Activated naive CD4-positive, alpha-beta T cell treated with anti-CD3 and anti-CD28 coated beads for 36 hours (primary cell): ENCODE measurements at places on chromosomes 5 and 9.

GRCh38 chr9:16039988-16040761 lies 487.3 kb downstream of the CCDC171 start:
- DNase-seq: no peak

- no peak for DNase-seq
These were observed 504.2 kb downstream of the ACTL7B start for GRCh38 chr9:108351571-108351970.

DNA sequence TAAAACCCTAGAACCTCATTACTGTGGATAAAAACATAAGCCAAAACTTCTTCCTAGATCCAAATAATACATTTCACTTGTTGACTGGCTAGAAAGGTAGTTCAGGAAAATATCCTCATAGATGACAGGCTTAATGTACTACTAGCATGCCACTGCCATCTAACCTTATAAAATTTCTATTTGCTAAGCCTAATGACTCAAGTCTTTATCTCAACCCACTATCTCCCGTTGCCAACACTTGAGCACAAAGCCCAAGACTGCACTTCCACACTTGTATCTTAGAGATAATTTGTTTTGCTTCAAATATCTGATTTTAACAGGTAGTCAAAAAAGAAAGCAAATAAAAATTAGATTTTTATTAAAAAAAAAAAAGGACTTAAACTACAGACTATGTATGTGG lies 42.7 kb downstream of the FBXL17 start:
- no peak for DNase-seq

GRCh38 chr9:36936498-36936831 lies 97.6 kb downstream of the PAX5 start:
- no peak for DNase-seq

- no peak for DNase-seq
These were observed 78.6 kb upstream of the KLF9 start for GRCh38 chr9:70493029-70493428.

GRCh38 chr5:29218138-29218537 lies 1975.3 kb upstream of the CDH6 start:
- no peak for DNase-seq

DNA sequence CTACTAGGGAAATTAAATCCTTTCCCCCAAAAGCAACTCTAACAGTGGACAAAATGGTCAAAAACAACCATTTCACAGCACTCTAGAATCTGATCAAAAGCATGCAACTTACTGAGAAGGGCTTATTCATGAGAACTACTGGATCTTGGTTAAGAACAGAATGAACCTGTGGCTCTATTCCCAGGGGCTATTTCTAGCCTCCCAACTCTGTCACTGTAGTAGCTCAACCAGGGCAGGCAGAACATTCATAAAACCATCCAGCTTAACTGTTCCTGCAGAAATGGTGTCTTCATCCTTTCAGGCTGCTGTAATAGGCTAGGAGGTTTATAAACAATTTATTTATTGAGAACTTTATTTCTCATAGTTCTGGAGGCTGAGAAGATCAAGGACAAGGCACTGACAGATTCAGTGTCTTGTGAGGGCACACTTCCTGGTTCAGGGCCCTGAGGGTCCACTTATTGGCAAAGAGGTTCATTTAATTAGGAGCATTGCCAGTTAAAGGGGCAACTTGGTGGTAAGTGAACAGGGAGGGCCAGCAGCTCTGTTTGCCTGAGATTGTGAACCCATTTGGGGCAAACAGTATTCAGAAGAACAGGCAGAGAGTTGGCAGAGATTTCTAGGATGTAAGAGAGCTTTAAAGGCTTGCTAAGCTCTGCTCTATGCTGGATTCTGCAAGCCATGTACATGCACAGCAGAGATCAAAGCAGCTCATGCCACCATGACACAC lies 238.5 kb upstream of the FBXL7 start:
- DNase-seq: no peak

DNA sequence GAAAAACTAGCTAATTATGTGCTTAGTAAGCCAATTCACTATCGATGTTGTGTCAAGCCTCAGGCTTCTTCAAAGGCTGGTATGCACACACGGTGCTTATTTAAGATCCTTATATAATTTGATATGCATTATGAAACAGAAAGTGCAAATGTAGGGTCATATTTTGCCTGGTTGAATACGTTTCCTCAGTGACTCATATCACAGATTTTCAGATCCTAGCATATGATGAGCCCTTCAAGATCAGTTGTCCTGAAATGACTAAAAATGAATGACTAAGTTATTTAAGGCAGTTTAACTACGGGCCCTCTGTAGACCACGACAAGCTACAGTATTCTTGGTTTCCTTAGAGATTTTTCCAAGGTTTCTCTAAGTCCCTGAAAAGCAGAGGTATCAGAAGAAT lies 778.3 kb downstream of the PRELID2 start:
- DNase-seq: no peak

GRCh38 chr5:18079831-18080230 lies 445.6 kb downstream of the TAF11L14 start:
- no peak for DNase-seq

- peak; percentile 89 for DNase-seq
These were observed 11.9 kb downstream of the GRIN1 start for GRCh38 chr9:137150617-137151457.

- no peak for DNase-seq
These were observed 628.1 kb upstream of the TYRP1 start for GRCh38 chr9:12065050-12065449.

DNA sequence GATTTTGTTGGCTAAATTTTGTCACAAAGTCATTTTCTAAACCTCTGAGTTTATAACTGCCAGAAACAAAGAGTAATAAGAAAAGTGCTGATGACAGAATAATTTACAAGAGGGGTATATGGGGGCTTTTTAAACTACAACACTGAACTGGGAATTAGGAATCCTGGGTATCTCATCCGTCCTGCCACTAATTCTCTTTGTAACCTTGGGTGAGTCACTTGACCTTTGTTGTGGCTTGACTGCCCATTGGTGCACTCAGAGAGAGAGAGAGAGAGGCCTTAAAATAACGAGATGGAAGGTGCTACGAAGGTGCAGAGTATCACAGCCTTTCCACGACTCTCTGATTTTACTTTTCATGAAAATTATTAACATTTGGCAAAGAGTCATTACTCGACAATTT lies 130.3 kb upstream of the CNTLN start:
- DNase-seq: no peak

GRCh38 chr5:91143840-91144239 lies 239.3 kb downstream of the ARRDC3 start:
- no peak for DNase-seq

- DNase-seq: no peak
These were observed 577.7 kb downstream of the EBF1 start for GRCh38 chr5:158521995-158522394.

- DNase-seq: no peak
These were observed 128.1 kb upstream of the SLIT3 start for GRCh38 chr5:169429044-169429443.

- DNase-seq: no peak
These were observed 15.2 kb downstream of the FIBCD1 start for GRCh38 chr9:130923611-130924447.

DNA sequence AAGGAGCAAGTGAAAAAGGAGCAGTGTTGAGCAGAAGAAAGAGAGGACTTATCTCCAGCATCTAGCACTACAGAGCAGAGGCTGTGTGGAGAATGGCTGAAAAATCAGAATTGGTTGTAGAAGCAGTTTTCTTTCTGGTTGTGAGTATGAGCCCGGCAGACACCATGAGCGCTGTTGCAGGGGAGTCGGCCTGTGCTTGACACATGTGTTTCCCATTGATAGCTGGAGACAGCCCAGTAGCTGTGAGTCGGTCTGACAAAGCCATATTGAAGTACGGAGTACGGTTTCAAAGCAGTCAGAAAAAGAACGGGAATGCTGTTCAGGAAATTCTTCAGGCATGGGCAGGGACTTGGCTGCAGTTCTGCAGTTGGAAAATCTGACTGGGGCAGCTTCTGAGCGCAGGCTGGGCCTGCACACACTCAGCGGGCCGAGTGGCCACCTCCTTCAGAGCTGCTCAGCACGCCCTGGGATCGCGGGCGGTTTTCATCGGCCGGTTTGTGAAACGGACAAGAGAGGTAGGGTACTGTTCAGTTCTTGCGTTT lies at the start of gene SGCD:
TSS of gene SGCD (plus strand) at position 447 of the 542 bp plus-strand sequence.
- DNase-seq: no peak

DNA sequence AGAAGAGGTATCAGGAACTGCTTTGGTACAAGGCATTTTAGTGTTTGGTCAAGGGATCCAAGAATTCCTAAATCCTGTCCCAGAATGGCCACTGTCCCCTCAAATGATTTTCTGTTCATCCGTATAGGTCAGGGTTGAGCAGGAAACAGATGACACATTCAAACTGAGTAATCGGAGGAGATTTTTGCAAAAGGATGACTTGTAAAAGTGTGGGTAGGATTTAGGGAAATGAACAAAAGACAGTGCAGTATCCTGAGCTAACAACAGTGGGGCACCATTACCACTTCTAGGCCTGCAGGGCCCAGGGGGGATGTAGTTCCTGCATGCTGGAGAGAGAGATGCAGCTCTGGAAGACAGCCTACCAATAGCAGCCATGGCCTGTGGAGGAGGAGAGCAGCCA lies 290.1 kb downstream of the ZSWIM6 start:
- no peak for DNase-seq

GRCh38 chr5:52710972-52711596 lies 76.6 kb upstream of the ITGA1 start:
- no peak for DNase-seq

DNA sequence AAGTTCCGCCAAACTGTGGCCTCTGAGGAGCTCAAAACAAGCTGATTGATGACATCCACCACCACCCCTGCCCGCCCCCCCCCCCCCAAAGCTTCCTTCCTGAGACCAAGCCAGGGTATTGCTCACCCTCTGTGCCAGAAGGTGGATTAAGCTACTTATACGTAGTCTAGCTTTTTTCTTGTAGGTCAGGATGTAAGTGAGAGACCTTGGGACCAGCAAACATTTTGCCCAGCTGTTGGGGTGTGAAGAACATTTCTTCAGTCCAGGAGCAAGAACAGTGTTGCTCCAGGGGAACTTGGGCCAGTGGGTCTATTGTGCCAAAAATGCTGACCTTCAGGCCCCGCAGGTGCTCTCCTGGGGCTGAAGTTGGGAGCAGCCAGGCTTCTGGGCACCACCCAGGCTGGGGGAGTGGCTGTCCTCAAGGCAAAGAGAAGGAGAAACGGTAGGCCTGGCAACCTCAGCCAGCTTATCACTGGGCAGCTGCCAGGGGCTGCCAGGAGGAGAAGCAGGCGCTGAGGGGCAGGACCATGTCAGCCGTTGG lies 18.0 kb downstream of the NEURL1B start:
- no peak for DNase-seq

GRCh38 chr9:12461763-12462460 lies 231.3 kb upstream of the TYRP1 start:
- DNase-seq: no peak

- DNase-seq: peak; percentile 71
These were observed 8.6 kb downstream of the HAVCR2 start for GRCh38 chr5:157100140-157100679.

DNA sequence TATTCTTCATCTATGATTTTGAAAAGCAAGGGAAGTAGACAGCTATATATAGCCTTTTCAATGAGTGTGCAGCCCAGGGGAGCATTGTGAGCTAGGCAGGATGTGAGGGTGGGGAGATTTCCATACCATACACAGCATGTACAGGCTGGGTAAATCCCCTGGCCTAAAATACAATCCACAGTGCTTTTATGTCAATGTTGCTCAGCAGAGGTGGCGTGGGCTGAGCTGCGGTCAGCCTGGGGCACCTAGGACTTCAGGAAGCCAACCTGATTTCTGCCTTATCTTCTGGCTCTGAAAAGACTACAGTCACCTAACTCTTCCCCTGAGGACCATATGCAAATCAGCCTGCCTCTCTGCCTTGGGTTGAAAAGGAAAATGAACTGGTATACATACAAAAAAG lies 6.3 kb upstream of the GARIN3 start:
- DNase-seq: peak; percentile 96

- no peak for DNase-seq
These were observed 807.4 kb downstream of the TLE1 start for GRCh38 chr9:80881940-80882339.

DNA sequence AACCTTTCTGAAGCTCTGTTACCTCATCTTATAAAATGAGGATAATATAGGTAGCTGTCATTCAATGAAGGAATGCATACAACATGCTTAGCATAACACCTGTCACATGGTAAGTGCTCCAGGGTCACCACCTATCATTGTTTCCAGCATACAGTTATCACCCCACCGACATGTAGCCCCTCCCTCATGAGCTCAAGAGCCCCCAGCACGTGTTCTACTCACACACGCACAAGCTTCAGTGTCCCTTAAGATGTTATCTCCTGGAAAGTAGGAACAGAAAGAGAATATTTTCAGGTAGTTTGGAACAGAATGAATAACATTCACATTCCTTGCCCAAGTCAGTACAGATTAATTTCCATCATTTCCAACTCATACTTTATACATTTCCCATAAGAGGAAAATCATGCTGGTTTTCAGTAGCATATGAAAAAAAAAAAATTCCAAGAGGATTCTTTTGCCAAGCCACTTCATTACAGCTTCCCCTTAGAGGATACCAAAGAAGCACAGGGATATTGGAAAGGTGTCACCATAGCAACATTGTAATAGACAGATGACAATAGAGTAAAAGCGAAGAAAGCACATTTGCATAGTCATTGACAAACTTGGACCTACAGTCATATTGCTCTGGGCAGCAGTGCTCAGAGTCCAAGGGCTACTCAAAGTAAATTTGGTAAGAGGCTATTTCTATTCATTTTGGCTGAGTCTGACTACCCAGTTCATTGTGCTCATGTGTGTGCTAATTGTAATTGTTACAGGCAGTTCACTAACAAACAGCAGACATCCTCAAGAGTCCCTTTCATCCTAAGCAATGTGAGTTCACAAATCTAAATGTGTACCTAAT lies 1.5 kb upstream of the MOB3B start:
- DNase-seq: no peak

DNA sequence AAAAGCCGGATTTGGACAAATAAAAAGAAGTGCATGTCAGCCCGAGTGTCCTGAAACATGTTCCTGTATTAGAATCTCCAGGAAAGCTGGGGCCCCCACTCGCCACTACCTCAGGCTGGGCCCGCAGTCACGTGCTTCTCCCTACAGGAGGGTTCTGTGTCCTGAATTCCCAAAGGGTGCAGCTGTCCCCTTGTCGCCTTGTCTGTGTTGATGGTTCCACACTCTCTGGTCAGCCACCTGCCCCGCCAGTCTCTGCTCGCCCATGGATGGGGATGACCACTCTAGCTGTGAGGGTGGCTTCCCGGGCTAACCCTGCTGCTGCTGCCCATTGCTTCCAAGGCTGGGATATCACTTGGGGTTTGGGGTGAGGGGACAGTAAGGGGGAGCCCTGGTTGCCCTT lies 3.1 kb upstream of the TMEM250 start:
- DNase-seq: no peak

- DNase-seq: no peak
These were observed 114.8 kb downstream of the HSD17B3 start for GRCh38 chr9:96187151-96187555.

DNA sequence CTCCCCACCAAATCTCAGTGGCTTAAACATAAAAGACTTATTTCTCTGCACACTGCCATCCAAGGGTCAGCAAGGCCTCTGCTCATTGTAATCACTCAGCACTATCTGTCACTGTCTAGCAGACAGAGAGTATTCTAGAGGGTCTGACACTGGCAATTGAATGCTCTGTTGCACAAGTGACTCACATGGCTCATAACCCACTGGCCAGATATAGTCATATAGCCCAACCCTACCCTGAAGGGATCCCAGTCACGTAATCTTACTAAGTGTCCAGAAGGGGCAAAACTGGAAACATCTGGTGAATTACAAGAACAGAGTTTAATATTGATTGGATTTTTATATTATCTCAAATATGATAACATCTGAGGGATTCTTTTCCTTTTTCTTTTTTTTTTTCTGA lies 80.7 kb downstream of the TSSK1B start:
- DNase-seq: no peak

GRCh38 chr5:429453-430188 lies 13.4 kb upstream of the EXOC3 start:
- no peak for DNase-seq
